ENCODE measurements at places on chromosomes 6 and 20.
A peak's percentile ranks its signal among the peaks of the same experiment; 100 is the strongest.

- DNase-seq: peak; percentile 72
Measured at GRCh38 chr6:52574709-52575501, 2.0 kb downstream of the TRAM2 start.

DNA sequence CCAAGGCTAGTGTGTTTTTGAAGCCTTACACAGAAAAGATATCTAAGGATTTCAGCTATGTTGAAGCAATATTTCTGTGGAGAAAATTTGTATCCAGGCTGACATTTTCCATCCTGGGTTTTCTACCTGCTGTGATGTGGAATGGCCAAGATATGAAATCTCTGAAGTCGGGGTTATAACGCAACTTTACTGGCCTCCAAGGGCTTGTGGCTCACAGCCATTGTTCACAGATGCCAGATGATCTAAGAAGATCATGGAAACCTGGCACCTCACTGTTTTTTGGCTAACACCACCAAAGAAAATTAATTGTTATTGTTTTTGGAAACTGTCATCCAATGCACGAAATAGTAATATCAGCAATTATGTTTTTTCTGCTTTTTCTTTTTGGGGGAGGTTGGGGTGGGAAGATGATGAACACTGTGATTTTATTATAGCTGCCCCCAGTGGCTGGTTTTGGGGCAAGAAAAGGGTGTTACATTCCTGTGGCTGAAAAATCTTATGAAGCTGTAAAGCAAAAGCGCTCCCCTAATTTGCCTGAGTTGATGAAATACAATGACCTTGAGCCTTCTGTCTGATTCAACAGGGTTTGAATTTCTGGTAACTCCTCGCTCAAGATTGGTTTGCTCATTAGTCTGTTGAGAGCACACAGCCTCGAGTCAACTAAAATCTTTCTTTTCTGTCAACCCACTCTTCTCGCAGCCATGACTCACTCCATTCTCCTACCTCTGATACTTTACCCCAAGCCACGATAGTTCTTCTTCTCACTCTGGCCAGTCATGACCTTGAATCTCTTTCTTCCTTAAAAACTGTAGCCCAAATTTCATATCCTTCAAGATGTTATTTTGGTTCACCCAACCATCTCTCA lies 236.7 kb downstream of the PAX1 start:
- DNase-seq: no peak

GRCh38 chr20:58088625-58089024 lies 139.8 kb downstream of the ANKRD60 start:
- DNase-seq: no peak

GRCh38 chr6:150684161-150684560 lies 84.5 kb downstream of the PLEKHG1 start:
- no peak for DNase-seq

DNA sequence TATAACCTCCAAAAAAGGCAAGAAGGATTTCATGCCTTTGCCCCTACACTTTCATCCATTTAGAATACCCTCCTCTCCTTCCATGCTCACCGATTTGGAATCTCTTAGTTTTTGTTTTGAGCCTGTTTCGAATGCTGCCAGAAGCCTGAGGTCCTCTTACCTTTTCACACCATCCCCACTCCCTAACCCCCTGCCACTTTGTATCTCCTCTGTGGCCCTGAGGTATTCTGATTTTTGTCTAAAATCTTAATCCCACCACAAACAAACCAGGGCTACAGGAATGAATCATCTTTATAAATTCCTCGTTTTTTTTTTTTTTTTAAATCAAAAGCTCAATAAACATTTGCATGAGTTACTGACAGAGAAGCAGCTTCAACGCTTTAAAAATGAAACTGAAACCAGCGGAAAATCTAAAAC lies 1.6 kb upstream of the RPS12 start:
- DNase-seq: no peak

DNA sequence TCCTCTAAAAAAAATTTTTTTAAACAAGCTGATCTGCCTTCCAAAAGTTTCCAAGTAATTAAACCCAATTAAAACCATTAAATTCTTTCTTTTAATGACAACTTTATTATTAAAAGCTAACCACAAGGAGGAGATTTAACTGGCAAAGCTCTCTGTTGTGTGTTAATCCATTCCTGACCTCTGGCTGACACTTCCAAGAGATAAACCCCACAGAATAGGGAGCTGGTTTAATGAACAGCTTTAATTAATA lies 230.8 kb downstream of the EYA2 start:
- no peak for DNase-seq

DNA sequence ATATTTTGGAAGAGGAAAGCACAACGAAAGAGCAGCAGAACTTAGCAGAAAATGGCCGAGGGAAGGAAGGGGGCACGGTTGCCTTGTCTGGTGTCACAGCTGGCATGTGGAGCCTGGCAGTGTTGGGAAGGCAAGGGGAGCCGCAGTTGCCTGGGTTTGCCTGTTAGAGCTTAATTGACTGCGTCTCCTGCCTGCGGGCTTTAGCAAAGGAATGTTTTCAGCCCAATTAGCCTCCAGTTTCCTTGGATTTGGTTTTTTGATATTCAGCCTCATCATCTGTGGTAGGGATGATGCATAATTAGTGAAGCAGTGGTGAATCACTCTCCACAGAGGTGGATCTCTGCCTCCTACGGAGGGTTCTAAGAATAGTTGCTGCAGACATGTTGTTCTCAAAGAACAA lies 832.6 kb downstream of the QKI start:
- no peak for DNase-seq

- DNase-seq: no peak
Measured at GRCh38 chr6:143127941-143128680, 67.4 kb downstream of the AIG1 start.

DNA sequence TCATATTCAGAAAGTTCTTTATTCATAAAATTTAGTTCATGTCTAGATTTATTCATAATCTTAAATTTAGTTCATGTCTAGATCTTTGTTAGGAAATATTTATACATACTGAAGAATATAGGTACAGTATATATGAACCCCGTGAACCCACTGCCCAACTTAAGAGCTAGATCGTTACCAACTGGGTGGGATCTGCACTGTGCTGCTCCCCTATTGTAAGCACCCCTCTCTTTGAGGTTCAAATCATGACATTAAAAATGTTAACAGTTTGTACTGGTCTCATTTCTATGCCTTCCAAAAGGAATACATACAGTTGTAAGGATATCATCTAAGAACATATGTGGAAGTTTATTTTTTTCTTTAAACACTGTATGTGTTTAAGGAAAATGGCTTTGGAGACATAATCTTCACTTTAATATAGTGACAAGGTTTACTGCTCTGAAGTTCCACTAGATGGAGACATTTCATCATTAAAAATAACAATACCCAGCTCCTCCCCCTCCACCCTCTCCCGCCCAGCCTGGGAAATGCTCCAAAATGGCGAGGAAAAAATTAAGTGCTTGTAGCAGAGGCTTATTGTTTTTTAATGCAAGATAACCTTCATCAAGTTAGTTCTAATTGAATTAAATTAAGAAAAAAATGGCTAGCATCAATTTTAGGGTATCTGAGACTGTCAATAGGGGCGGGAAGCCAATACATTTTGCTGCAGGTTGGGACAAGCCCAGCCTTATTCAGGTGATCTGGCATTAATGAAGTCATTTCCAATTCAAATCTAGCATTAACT lies 104.1 kb upstream of the TRAF3IP2 start:
- DNase-seq: peak; percentile 78

GRCh38 chr6:38715016-38715689 lies at the start of gene DNAH8:
Gene DNAH8 (plus strand): TSS chr6:38715311. CDS start chr6:38722810, 7,499 bp downstream.
- peak; percentile 52 for DNase-seq

DNA sequence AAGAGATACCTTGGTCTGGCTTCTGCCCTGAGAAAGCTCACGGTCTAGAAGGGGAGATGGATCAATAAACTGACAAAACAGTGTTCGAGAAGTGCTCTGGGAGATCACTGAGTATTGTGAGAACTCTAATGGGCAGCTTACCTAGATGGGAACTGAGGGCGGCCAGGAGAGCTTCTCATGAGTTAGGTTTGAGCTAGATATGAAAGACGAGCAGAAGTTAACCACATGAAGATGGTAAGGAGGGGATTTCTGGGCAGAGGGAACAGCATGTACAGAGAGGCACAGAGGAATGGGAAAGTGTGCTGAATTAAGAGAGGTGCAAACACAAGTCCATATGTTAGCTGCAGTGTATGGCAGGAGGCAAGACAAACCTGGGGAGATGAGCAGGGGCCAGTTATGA lies 11.9 kb downstream of the ZFAND3 start:
- no peak for DNase-seq

DNA sequence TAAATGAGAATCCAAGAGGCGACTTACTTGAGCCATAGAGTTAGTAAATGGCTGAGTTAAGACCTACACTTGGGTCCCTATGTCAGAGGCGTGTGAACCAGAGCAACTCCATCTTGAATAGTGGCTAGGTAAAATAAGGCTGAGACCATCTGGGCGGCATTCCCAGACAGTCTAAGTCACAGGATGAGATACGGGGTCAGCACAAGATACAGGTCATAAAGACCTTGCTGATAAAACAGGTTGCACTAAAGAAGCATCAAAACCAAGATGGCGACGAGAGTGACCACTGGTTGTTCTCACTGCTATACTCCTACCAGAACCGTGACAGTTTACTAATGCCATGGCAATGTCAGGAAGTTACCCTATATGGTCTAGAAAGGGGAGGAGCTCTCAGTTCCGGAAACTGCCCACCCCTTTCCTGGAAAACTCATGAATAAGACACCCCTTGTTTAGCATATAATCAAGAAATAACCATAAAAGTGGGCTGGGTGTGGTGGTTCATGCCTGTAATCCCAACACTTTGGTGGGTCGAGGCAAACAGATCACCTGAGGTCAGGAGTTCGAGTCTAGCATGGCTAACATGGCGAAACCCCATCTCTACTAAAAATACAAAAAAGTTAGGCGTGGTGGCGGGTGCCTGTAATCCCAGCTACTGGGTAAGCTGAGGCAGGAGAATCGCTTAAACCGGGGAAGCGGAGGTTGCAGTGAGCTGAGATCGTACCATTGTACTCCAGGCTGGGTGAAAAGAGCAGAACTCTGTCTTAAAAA lies 43.9 kb upstream of the EEF1A1 start:
- no peak for DNase-seq

GRCh38 chr6:113699239-113699638 lies 157.9 kb upstream of the MARCKS start:
- no peak for DNase-seq

GRCh38 chr20:58694241-58695083 lies 1.9 kb downstream of the NPEPL1 start:
- DNase-seq: no peak

DNA sequence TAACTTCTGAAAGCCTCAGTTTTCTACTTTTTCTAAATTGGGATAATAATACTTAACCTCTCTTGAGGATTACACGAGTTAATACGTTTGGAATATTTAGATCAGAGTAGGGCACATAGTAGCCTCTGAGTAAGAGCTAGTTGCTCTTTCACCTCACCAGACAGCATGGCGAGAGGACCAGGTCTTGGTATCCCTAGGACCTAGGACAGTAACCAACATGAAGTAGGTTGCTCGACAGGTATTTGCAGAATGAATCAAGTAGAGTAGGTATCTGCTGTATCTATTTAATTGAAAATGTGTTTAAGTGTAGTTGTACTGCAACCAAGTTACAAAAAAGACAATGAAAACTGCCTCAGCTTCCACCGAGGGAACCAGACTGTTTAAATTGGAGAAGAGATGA lies 1.4 kb downstream of the CDC5L start:
- DNase-seq: no peak

DNA sequence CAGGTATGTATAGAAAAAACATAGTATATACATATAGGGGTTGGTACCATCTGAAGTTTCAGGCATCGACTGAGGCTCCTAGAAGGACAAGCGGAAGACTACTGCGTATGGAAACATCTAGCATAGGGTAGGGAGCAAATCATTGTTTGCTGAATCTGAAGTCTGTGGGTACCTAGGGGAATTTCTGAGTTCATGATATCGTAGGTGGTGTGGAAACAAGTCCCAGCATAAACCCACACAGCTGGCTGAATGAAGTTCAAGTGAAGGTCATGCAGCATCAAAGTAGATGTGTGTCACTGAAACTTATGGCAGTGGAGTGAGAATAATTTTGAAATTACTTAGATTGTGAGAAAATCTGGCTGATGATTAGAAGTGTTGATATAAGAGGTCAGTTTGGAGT lies 39.4 kb downstream of the MAP7 start:
- no peak for DNase-seq

- no peak for DNase-seq
Measured at GRCh38 chr20:15318682-15319081, 981.3 kb upstream of the FLRT3 start.

DNA sequence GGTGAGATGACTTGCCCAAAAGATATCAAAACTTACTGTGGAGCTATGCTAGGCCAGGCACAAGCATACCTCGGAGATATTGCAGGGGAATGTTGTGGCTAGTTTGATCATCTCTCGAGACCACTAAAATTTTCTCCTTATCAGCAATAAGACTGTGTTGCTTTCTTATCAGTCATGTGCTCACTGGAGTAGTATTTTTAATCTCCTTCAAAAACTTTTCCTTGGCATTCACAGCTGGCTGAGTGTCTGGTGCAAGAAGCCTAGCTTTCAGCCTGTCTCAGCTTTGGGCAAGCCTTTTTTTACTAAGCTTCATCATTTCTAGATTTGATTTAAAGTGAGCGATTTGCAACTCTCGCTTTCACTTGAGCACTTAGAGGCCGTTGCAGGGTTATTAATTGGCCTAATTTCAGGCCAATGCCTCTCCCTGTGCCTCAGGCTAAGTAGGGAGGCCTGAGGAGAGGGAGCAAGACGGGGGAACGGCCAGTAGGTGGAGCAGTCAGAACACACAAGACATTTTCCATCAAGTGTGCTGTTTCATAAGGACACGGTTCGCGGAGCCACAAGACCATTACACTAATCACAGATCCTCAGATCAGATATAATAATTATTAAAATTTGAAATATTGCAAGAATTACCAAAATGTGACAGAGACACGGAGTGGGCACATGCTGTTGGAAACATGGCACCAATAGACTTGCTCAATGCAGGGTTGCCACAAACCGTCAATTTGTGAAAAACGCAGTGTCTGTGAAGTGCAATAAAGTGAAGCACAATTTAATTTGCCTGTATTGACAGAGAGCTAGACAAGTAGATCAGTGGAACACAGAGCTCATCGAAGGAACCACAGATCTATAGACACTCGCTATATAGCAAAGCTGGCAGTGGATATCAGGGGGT lies 106.8 kb upstream of the SIRPG start:
- peak; percentile 71 for DNase-seq

GRCh38 chr20:22499515-22500166 lies 84.7 kb downstream of the FOXA2 start:
- no peak for DNase-seq

DNA sequence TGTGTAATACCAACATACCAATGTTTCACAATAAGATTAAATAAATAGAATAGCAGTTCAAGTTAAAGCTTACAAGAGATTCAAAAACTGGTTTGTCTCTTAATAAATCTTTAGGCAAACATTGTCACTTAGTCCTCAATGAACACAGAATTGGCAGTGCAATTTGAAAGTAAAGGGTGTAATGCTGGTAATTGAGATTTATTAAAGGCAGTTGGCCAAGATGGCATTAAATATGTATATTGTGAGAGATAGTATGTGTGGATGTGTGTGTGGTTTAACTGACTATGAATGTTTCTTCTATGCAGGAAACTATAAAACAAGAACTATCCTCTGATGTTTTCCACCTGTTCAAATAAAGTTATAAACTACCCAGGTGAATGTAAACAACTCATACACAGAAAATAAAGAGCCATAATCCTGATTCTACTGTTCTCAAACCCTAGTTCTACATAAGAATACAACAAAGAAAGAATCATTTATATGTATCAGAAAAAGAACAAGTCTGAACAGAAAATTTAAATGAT lies 267.9 kb upstream of the PTCHD4 start:
- no peak for DNase-seq

GRCh38 chr6:14639983-14640599 lies 522.5 kb downstream of the CD83 start:
- no peak for DNase-seq

- no peak for DNase-seq
Measured at GRCh38 chr6:20058912-20059311, 153.4 kb downstream of the MBOAT1 start.

Data from activated CD4-positive, alpha-beta T cell treated with anti-CD3 and anti-CD28 coated beads, Interleukin-10, Interleukin-2, amounts not matched to agents 100 ng/mL and 50 ng/mL, durations not matched to agents 16 hours and 8 hours (primary cell).